ENCODE measurements at places on chromosomes 2 and 18.

GRCh38 chr2:9532421-9532820 lies 23.2 kb downstream of the ADAM17 start:
- no peak for DNase-seq

DNA sequence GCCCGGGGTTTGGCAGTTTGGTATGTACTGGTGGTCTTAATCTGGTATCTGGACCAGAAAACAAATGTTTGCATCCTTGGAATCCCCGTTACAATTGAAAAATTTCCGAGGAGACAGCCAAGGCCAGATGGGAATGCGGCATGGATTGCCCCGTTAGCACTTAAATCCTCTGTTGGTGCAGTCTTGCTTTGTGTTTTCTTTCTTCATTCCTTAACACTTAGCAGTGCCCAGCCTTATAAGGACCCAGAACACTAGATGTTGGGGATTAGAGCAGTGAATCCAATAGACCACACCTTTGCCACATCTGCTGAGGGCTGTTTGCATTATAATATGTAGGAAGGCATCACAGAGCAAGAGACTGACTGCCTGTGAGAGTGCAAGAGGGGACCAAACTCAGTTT lies 12.8 kb upstream of the ZNF532 start:
- no peak for DNase-seq

DNA sequence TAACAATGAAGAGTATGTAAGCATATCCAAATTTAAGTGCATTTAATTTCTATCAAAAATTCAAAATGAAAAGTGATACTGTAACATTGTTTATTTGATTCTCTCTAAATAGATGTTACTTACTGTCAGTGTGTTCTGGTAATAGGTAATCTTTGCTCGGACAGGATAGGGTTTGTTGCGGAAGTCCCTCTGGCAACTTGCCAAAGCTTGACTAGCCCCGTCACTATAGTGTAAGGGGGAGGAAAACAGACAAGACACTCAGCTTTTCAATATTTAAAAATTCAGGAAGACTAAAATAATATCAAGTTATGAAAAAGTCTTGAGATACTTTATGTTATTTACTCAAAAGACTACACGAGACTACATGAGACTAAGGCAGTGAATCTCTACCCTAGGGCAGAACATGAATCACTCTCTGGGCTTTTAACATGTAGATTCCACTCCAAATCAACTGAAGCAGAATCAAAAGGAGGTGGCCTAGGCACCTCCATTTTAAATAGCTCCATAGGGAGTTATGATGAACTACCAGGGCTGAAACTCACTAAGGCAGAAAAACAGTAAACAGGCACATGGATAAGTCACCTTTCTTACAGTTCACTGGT lies 5.9 kb downstream of the LMAN1 start:
- DNase-seq: no peak

- DNase-seq: no peak
These were observed 115.3 kb upstream of the TANK start for GRCh38 chr2:161044921-161045320.

GRCh38 chr2:64779117-64779690 lies 125.5 kb upstream of the SERTAD2 start:
- peak; percentile 89 for DNase-seq

DNA sequence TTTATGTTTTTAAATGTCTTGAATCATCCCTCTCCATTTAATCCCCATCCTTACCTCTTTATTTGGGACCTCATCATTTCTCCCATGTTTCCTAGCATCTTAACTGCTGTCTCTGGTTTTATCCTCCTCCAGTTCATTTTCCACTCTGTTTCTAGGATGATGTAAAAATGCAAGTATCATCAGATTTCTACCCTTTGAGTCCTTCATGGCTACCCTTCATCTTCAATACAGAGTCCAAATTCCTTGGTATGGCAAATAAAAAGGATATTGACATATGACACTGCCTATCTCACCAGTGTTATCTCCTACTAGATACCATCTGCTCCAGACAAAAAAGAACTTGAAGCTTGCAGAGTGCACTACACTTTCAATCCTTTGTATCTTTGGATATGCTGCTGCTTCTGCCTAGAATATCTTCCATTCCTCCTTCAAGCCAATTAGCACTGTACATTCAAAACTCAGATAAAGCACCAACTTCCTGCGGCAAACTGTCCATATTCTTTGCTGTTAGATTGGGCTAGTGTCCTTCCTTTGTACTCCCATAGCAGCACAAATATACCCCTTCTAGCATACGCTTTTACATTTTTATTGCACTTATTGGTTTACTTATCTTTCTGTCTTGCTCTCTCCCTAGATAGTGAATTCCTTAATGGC lies 24.6 kb upstream of the TLK1 start:
- DNase-seq: no peak

DNA sequence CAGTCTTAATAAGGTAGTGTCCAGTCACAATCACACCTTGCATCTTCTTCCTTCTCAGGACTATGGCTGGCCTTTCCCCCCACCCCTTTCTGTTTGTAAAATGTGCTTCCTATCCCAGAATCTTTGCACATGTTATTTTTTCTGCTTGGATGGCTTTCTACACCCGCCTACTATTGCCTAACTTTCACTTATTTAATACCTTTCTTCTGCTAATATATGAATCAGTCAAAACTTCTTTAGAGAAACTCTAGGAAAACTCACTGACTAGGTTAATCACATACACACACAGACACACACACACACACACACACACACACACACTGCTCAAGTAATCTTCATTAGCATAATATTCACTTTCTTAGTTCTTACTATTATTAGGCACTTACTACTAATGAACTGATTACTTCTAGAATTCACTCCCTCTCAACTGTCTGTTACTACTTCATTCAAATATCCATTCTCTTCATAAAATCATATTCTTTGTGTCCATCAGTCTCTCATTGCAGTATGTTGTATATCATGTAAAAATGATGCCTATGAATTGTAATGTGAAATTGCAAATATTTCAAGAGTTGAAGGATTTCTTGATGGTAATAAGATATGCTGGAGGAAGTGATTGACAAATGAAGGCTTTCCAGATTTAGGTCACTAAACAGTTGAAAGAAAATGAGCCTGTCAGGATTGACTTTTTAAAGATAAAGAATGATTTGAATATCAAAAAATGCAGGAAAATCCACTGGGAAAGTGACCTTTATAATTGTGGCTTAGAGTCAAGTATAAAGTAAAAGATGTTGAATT lies 51.2 kb downstream of the CLIP4 start:
- DNase-seq: peak; percentile 36

DNA sequence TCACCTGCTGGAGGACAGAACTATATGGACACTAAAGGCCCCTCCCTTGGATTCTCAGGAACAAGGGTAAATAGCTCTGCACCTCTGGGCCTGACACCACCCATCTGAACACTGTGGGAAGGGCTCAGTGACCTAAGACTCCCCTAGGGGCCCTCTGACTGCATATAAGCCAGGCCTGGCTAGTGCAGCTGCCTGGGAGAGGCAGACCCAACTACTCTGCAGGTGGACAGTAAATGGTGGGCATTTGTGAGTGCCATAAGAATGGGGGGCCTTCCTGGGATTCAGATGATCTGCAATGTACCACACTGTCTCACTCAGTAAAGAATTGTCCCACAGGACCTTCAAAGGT lies 11.2 kb upstream of the WIPF1 start:
- no peak for DNase-seq

GRCh38 chr2:228181098-228182019 lies at the start of gene SPHKAP:
SPHKAP (minus strand) TSS chr2:228181687; CDS start chr2:228181598, 89 bp downstream.
- no peak for DNase-seq

DNA sequence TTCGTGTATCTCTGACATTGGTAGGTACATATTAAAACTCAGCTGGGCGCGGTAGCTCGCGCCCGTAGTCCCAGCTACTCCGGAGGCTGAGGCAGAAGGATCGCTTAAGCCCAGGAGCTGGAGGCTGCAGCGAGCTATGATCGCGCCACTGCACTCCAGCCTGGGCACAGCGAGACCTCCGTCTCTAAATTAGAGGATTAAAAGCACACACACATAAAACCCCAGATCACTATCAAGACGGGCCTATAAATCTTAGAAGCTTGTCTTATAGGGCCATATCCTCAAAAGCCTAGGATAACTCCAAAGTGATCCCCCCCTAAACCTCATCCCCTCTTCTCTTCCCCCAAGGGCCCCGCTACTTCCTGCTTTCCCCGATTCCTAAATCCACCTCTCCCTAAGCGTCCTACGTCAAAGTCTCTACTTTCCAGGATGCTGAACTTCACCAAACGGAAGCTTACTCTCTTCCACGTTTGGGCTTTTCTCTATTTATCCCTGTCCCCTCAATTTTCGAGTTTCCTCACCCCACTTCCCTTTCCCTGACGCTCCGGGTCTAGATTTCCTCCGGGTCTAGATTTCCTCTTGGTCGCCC lies 707 bp downstream of the KRCC1 start:
- peak; percentile 39 for DNase-seq

DNA sequence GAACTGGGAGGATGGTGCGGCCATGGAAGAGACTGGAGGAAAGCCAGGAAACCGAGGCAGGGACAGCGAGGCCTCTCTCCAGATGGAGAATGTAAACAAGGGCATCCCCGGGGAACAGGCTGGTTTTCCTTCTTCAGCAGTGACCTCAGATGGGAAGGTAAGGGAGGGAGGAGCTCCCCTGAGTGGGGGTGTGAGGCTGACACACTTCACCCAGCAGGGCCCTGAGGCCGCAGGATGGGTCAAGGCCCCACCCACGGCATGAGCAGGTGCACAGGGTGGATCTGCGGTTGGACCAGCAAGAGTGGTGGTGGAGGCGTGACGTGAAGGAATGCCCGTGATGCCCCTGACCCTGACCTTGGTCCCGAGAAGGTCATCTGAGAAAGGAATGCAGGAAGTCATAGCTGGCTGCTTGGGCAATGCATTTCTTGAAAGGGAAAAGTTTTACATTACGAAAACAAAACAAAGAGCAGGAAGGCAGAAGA lies 48.1 kb downstream of the ADCY3 start:
- DNase-seq: no peak

DNA sequence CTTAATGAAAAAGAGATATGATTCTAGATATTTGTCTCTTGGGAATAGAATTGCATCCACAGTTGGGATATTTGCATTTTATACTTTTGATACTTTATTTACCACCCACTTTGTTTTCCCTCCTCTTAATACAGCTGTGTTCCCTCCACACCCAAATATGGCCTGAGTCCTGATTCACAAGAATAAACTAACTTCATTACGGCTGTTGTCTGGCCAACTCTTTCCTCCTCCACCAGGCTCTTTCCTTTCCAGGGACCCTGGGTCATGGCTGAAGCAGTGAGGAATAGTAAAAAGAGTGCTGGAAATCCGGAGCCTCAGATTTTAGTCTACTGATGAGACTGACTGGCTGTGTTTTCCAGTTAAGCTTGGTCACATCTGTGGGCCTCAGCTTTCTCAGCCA lies 48.4 kb upstream of the STAM2 start:
- DNase-seq: no peak

DNA sequence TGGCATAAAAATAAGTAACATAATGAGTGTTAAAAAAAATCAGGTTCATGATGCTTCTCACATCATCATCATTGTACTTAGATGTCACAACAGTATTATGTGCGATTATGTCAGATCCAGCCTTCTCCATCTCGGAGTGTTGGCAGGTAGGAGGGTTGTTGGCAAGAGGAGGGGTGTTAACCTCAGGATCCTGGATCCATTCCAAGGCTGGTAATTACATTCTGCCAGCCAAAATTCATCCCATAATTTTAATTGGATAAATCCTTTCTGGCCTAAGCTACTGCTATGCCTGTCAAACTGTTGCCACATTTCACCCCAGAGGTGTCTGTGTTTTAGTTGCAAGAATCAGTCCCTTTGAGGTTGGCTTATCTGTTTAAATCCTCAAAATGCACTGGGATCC lies 891 bp upstream of the FTCDNL1 start:
- DNase-seq: no peak

DNA sequence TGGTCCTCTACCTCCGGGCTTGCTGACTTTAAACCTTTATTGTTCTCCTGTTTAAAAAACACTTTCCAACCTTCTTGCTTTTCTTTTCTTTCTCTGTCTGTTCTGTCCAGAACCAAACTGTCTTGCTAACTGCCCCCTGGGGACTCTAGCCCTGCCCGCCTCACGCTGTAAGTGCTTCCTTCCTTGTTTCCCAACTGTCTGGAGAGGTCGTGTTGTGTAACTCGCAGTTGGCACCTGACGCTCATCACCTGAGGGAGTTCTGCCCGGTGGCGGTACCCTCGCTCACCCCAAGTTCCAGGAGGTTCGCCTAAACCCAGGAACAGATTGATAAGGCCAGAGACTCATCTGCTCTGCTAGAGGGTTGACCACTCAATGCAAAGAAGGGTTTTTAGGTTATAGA lies 123.4 kb downstream of the MTCL1 start:
- no peak for DNase-seq

- DNase-seq: no peak
These were observed 37.6 kb upstream of the PMAIP1 start for GRCh38 chr18:59861963-59862819.

GRCh38 chr2:66495788-66496640 lies 61.1 kb downstream of the MEIS1 start:
- DNase-seq: peak; percentile 81

DNA sequence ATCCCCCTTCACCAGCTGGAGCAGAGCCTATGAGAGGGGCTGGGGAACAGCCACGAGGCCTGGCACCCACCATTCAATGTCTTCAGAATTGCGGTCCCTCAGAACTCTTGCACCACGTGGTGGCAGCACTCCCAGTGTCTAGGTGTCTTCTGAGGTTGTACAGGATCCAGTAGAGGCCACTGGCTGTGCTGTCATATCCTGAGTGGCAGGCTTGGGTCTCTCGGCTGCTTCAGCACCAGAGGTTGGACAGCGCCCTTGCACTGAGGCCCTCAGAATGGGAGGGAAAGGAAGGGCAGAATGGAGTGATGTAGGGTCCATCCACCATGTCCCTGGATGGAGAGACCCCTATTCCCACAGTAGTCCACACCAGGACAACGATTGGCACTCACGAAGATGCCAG lies 112.0 kb upstream of the TEKT4 start:
- DNase-seq: no peak

- DNase-seq: no peak
These were observed 144.9 kb upstream of the HAAO start for GRCh38 chr2:42937171-42937875.

DNA sequence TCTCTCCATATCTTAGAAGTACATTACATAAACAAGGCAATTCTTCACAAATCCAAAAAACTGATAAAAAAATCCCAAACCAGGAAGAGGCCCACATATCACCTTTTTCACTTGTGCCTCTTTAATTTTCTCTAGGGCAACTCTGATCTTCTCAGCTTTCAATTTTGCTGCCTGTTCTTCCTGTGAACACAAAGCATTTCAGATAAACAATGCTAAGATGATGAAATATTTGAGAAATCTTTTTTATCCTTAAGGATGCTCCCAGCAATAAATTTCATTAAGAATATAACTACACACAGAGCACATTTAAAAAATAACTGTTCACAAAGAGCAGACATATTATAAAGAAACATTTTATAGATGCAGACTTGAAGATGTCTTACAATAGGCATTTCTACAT lies 73.4 kb downstream of the RAPH1 start:
- peak; percentile 46 for DNase-seq

GRCh38 chr2:168354499-168354898 lies 101.6 kb upstream of the CERS6 start:
- DNase-seq: no peak

- peak; percentile 48 for DNase-seq
These were observed 27.5 kb downstream of the PMAIP1 start for GRCh38 chr18:59927246-59927825.
